ENCODE measurements at places on chromosomes 6 and 20. TPM values are rescaled to one million over a fixed set of nuclear protein-coding genes. Genes with fewer than 3 reads are reported as not detected.

- no peak for DNase-seq
Observed at GRCh38 chr20:42406826-42407225, 782.9 kb downstream of the PTPRT start.

DNA sequence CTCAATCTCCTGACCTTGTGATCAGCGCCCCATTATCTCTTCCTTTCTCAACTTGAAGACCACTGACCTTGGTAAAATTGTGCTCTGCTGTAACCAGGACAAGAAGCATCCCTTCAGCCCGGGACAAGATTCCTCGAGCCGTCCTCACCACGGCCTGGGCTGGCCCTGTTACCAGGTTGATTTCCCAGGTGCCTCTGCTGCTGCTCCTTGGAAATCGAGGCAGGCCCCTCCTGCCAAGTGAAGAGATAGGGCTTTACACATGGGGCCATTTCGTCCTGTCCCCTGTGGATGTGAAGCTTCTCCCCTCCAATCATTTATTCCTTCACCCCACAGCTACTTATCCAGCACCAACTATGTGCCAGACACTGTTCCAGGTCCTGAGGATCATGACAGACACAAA lies 21.5 kb downstream of the RAB44 start:
- DNase-seq, result no peak

The HFE gene
- total RNA-seq, result 11.6 TPM

DNA sequence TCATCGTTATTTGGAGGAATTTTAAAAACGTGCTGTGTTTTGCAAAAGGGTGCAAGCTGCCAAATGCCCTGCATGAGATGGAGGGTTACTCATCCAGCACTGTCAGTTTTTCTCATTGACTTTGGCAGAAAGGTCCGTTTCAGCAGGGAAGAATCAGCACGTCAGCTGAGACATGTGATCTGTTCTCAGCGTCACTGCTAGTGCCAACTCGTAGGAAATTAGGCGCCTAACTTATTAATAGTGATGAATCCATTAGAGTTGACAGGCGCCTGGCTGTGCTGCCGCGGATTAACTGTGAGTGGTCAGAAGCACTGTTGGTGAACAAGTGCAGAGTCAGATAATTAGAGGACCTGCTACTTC lies 175.5 kb upstream of the FOXQ1 start:
- DNase-seq, result peak; percentile 46

DNA sequence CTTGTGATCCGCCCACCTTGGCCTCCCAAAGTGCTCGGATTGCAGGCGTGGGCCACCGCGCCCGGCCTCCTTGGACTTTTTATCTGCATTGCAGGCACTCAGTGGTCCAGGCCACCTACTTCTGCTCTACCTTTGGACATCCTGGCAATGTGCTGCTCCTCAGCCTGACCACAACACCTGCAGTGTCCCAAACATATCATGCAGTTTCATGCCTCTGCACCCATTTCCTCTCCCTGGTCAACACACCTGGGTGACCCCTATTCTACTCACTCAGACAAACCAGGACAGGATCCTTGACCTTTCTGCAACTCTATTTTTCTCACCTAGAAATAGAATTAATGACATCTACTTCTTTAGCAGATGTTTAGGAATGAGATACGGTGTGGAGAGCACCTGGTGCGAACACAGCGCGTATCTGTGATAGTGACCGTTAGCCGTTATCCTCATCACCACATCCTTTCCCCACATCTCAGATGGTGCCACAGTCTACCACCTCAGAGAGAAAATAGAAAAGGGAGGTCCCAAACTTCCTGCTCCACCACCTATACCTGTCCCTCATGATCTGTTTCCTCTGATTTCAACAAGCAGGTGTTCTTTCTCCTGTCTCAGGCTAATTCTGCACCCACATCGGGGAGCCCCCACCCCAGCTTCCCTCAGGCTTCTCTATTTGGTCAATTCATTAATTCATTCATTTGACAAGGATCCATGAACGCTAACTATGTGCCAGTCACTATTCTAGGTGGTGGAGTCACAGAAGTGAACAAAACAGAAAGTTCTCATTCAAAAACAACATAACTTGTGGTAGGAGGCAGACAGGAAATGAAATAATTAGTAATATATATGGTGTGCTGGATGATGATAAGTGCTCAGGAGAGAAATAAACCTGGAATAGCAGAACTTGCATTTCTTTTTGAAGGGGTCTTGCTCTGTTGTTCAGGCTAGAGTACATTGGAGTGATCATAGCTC lies 4.3 kb upstream of the BTN3A2 start:
- no peak for DNase-seq

The DNAAF9 gene
- total RNA-seq, result 12.0 TPM

- DNase-seq, result peak; percentile 81
Observed at GRCh38 chr20:48697845-48698491, 129.8 kb downstream of the PREX1 start.

GRCh38 chr20:45503403-45503802 lies 12.0 kb downstream of the SPINT3 start:
- DNase-seq, result no peak

The FERMT1 gene
- 6.4 TPM for total RNA-seq

- no peak for DNase-seq
Observed at GRCh38 chr6:387293-387741, 4.2 kb upstream of the IRF4 start.

The GZF1 gene
- 16.2 TPM for total RNA-seq

The SGK1 gene
- total RNA-seq, result 93.7 TPM

- no peak for DNase-seq
Observed at GRCh38 chr6:158621694-158622544, 22.6 kb downstream of the DYNLT1 start.

GRCh38 chr6:98777762-98778161 lies 56.6 kb upstream of the POU3F2 start:
- no peak for DNase-seq

DNA sequence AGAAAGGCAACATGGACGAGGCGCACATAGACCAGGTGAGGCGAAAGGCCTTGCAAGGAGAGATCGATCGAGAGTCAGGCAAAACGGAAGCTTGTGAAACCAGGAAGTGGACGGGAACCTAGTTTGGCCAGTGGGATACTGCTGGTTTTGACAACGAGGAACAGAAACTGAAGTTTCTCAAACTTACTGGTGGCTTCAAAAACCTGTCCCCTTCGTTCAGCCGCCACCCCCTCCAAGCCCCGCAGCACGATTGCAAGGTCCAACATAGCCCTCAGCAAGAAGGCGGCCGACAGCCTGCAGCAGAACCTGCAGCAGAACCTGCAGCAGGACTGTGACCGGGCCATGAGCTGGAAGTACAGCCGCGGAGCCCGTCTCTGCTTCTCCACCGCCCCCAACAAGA lies 238.0 kb downstream of the KHDC1L start:
- no peak for DNase-seq

The SLX4IP gene
- total RNA-seq, result 4.7 TPM

- peak; percentile 13 for DNase-seq
Observed at GRCh38 chr6:122363769-122364483, 35.5 kb upstream of the HSF2 start.

Data from RPMI7951 (cell line).